Activated T-helper 1 cell treated with anti-CD3 and anti-CD28 coated beads, Interleukin-12 subunit alpha, Interleukin-12 subunit beta, Interleukin-2, Interleukin-4 antibody, amounts not matched to agents 30 ng/mL and 10 ng/mL and 1 ng/mL, durations not matched to agents 14 hours and 24 hours and 36 hours (primary cell): ENCODE measurements at places on chromosomes 3 and 15.

DNA sequence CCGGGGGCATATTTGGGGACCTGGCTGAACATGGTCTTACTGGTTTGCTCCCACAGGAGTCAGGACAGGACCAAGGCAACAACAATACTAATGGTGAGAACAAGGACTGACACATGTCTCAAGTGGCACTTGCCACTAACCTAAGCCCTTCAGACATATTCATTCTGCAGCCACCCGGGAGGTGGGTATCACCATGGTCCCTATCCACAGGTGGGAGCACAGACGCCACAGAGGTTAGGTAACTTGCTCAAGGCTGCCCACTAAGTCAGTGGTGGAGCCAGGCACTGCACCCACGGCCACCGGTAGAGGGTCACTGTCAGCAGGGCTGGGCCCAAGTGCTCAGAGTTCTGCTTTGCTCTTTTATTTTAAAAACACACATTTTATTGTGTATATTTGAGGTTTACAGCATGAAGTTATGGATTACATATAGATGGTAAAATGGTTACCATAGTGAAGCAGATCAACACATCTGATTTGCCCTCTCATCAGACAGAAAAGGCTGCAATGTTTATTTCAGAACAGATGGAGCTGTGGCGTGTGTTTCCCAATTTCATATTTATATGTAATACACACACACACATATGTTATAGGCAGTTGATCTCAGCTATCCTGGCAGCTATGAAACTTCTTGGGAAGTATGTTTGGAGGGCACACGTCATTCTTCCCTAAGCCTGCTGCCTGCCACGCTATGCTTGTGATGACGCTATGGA lies 30.0 kb upstream of the SLC41A3 start:
- H3K27me3 ChIP-seq = no peaks in the 10 kb centered on the region
- H3K4me1 ChIP-seq = no peaks in the 10 kb centered on the region
- H3K27ac ChIP-seq = no peak overlapping the region

- peaks cover 15% of the 10 kb centered on the region for H3K4me1 ChIP-seq
- no peak overlapping the region for H3K27ac ChIP-seq
Measured at GRCh38 chr15:57082054-57082728, 163.7 kb downstream of the TCF12 start.

GRCh38 chr3:44284949-44285348 lies 43.3 kb downstream of the TOPAZ1 start:
- no peaks in the 10 kb centered on the region for H3K4me1 ChIP-seq
- no peak for DNase-seq
- no peak overlapping the region for H3K27ac ChIP-seq

GRCh38 chr15:65583701-65584100 lies 27.2 kb downstream of the INTS14 start:
- H3K4me1 ChIP-seq = peaks cover 25% of the 10 kb centered on the region
- H3K27me3 ChIP-seq = no peaks in the 10 kb centered on the region
- peak overlapping the region; percentile 74 for H3K27ac ChIP-seq
- H3K36me3 ChIP-seq = peaks cover 54% of the 10 kb centered on the region

DNA sequence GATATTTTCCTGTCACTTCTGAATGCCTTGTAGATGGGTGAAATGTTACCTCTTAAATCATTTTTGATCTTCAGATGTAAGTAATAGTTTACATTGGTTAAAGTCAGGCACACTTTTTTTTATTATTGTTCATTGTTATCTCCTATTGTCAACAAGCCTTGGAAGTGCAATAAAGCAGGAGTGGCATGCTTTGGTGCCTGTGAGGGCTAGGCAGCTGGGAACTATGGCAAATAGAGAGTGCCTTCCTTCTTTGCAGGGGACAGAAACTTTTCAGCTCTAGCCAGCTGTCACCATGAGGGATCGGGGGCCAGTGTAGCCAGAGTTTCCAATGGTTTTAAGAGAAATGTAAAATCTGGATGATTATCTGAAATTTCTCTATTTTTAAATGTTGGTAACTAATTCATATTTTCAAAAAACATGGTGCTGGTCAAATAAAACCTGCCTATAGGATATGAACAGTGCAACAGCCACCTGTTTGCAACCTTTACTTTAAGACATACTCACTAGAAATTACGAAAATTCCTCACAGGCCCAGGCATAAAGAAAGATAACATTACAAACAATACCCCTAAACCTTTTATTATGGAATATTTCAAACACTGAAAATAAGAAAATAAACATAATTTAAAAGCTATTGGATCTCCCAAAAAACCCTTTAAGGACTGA lies 9.1 kb upstream of the SELENOK start:
- H3K27me3 ChIP-seq = peaks cover 45% of the 10 kb centered on the region
- H3K4me1 ChIP-seq = no peaks in the 10 kb centered on the region
- H3K36me3 ChIP-seq = no peaks in the 10 kb centered on the region
- H3K4me3 ChIP-seq = no peak overlapping the region

DNA sequence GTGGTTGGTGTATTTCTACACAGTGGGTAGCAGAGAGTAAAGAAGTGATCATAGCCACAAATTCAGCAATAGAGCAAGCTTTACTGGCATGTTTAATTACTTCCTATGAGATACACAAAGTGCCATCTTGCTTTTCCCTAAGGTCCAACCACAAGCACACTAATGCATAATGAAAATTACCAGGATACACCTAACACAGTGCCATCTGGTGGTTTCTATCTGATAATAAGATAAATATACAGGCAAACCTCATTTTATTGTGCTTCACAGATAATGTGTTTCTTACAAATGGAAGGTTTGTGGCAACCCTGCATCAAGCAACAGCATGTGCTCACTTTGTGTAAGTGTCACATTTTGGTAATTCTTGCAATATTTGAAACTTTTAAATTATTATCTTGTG lies 223.0 kb downstream of the NSUN3 start:
- no peak overlapping the region for H3K27ac ChIP-seq
- H3K36me3 ChIP-seq = no peaks in the 10 kb centered on the region
- H3K27me3 ChIP-seq = no peaks in the 10 kb centered on the region

GRCh38 chr15:49622561-49622960 lies 1.7 kb downstream of the DTWD1 start:
- peaks cover 20% of the 10 kb centered on the region for H3K36me3 ChIP-seq
- DNase-seq = no peak
- no peak overlapping the region for H3K27ac ChIP-seq
- no peaks in the 10 kb centered on the region for H3K27me3 ChIP-seq

DNA sequence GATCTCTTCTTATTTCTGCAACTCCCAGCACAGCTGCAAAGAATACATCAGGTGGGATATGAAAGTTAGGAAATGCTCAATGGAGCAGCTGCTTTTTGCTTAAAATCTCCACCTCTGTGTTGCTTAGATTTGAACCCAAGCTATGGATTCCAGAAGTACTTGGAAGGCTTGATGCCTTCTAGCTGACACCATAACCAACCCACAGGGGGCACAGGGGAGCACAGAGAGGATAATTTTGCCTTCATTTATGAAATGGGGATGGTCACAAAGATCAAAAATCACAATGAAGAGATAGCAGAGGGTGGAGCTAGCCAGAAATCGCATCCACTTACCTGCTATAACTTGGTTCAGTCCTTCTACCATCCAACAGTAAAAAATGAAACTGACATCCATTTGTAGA lies 75.7 kb downstream of the DUT start:
- no peaks in the 10 kb centered on the region for H3K36me3 ChIP-seq
- no peak overlapping the region for H3K4me3 ChIP-seq
- no peaks in the 10 kb centered on the region for H3K4me1 ChIP-seq

DNA sequence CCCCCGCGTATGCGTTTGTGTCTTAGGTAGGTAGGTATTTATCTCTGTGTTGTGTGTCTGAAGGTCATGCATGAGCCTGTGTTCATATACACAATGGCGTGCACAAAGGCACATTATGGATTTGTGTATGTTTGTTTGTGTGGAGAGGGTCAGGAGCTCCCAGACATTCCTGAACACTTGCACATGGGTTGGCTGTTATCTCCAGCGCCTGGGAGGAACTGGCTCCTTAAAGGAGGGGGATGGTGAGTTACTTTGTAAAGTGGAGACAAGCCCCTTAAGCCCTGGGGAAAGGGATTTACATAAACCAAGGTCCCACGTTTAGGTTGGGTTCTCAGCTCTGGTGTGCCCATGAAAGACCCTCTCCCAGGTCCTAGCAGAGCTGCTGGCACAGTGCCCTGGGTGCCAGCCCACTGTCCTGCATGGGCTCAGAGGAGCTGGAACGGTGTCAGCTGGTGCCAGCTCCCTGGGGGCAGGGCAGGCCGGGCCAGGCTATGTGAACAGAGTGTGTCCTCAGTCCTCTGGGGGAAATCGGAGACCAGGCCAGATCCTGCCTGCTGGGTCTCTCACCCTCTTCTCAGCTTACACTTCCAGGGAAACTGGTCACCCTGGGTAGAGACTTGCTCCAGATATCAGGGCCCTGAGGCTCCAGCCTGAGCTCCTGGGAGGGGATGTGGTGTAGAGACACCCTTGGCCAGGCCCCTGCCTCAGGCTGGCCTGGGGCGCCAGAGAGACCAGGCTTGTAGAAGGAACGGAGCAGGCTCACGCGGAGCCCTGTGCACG lies 25.1 kb downstream of the SNX33 start:
- H3K4me1 ChIP-seq = no peaks in the 10 kb centered on the region
- H3K36me3 ChIP-seq = no peaks in the 10 kb centered on the region
- DNase-seq = no peak
- no peak overlapping the region for H3K27ac ChIP-seq
- no peak overlapping the region for H3K4me3 ChIP-seq

GRCh38 chr3:23206366-23206765 lies 3.2 kb downstream of the UBE2E2 start:
- no peak overlapping the region for H3K4me3 ChIP-seq
- no peak for DNase-seq
- no peak overlapping the region for H3K27ac ChIP-seq
